ENCODE measurements at places on chromosomes 6 and 20. TPM values are rescaled to one million over a fixed set of nuclear protein-coding genes. Genes with fewer than 3 reads are reported as not detected.

- no peak for DNase-seq
Measured at GRCh38 chr6:9789201-9789600, 625.7 kb downstream of the TFAP2A start.

Gene WFDC10B
- total RNA-seq = not detected

DNA sequence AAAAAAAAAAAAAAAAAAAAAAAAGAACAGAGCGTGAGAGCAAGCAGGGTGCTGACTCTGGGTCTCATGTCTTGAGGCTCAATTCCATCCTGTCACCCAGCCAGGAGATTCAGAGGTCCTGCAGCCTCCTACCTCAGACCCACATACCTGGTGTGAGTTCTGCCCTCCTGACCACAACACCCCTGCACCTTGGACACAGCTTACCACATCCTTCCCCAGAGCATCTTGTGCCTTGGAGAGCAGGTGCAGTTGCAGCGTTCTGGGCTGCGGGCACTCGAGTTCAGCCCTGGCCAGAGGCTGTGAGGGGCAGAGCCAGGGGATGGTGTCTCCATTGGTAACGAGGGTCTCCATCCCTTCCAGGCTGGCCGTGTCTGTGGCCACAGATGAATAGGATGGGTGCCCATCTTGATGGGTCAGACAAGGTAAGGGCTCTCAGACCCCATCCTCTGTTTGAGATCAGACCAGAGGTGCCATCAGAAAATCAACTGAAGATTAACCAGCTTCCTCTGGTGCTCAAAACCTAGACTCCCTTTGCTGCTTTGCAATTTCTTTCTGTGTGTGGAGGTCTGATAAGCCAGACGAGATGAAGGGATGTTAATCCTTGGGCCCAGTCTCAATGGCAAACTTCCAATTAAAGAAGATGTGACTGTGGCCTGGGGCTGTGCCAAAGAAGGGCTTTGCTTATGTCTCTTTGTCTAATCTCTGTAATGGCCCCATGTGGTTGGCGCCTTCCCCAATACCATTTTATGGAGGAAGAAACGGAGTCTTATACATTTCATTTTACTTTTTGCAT is 14.7 kb upstream of the ZNF831 start:
- no peak for DNase-seq

DNA sequence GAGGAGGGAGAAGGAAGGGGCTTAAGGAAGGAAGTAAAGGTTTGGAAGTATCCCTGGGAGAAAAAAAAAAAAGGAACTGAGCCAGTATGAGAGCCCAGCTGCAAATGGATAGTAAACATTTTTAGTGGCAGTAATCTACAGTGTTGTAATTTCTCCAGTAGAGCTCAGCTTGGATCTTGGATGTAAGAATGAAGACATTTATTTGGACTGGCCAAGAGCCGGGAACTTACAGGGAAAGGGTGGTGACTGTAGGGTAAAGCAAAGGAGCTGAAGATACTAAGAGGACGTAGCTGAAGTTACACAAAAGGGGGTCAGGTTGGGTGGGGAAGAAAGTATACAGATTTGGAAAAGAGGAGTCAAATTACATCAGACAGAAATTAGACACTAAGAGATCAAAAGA is 13.5 kb downstream of the EEF1E1 start:
- no peak for DNase-seq

Gene GPR6
- total RNA-seq = not detected

Gene TFAP2C
- 0.82 TPM for total RNA-seq

DNA sequence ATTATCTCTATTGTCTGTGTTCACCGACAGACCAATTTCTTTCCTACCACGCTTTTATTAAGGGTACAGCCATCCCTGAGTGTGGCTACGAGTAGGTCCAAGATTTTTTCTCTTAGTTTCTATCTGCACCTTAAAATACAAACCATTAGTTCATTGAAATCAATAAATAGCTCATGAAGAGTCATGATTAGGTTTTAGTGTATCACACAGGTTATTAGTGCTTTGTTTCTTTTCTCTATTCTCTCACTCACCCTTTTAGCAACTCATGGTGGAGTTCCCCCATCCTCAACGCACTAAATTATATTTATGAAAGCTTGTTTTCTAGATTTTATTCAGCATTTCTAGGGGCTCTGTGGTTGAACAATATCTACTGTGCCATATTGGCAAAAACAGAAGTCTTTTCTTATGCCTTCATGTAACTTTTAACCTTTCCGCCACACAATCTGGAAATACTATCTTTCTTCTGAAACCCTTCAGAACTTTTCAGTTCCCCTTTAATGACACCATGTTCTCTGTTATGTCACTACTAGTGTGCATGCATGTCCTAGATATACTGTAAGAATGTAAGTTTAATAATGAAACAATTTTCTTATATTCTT is 128.2 kb upstream of the LAMA2 start:
- no peak for DNase-seq

DNA sequence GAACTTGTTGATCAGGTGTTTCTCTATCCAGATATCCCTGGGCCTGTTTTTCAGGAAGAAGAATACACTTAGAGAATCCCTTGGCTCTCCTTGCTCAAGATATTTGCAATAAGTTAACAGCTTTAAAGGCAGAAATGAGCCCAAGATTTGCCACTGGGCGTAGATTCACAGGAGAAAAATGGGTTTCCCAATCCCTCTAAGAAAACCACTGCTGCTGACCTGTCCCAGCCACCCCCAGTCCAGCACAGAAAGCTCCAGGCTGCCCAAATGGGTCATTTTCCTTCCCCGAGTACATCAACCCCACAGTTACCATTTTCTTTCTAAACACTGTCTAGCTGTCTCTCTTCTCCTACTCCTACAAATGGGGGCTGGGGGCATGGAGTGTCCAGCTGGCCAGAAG is 67.3 kb downstream of the ANKRD60 start:
- DNase-seq = no peak

GRCh38 chr6:156809034-156809433 is 31.9 kb downstream of the ARID1B start:
- no peak for DNase-seq

Gene EMILIN3
- 0.28 TPM for total RNA-seq

Gene MICAL1
- 19.9 TPM for total RNA-seq

Gene CTSA
- total RNA-seq = 62.7 TPM

- no peak for DNase-seq
Measured at GRCh38 chr6:156864557-156864956, 87.4 kb downstream of the ARID1B start.

DNA sequence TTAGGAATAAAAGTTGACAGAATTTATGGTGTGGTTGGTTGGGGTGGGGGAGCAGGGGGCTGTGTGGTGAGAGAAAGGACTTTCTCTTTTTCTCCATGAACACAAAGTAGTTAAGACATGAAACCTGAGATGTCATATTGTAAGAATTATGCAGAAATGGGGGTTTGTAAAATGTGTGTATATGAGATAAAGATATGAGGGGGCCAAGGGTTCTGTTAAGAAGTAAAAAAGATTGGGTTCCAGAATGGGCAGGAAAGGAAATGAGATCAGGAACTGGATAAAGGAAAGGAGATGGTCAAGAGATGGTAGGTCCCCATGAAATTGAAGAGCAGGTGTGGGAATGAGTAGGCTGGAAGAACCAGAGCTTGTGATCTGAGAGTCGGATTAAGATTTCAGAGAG is 9.7 kb downstream of the RNF146 start:
- no peak for DNase-seq

Gene MAS1
- total RNA-seq = not detected
